T-cell (primary cell): ENCODE measurements at places on chromosomes 6 and 20. TPM values are rescaled to one million over a fixed set of nuclear protein-coding genes. Genes with fewer than 3 reads are reported as not detected.

GRCh38 chr6:150310539-150310938, 58.3 kb upstream of the IYD start:
- H3K4me1 ChIP-seq: no peaks in the 10 kb centered on the region
- no peaks in the 10 kb centered on the region for H3K36me3 ChIP-seq
- H3K27me3 ChIP-seq: no peaks in the 10 kb centered on the region
- no peak overlapping the region for H3K4me3 ChIP-seq
- no peak for DNase-seq

GRCh38 chr6:114419175-114419574, 76.4 kb upstream of the HS3ST5 start:
- DNase-seq: no peak
- no peaks in the 10 kb centered on the region for H3K4me1 ChIP-seq
- H3K36me3 ChIP-seq: no peaks in the 10 kb centered on the region
- H3K27ac ChIP-seq: no peak overlapping the region

- H3K27me3 ChIP-seq: no peaks in the 10 kb centered on the region
- peaks cover 2% of the 10 kb centered on the region for H3K4me1 ChIP-seq
- H3K36me3 ChIP-seq: peaks cover 7% of the 10 kb centered on the region
- no peak for DNase-seq
- H3K4me3 ChIP-seq: no peak overlapping the region
Observed at GRCh38 chr6:127300411-127300810, 33.7 kb downstream of the RNF146 start.

DNA sequence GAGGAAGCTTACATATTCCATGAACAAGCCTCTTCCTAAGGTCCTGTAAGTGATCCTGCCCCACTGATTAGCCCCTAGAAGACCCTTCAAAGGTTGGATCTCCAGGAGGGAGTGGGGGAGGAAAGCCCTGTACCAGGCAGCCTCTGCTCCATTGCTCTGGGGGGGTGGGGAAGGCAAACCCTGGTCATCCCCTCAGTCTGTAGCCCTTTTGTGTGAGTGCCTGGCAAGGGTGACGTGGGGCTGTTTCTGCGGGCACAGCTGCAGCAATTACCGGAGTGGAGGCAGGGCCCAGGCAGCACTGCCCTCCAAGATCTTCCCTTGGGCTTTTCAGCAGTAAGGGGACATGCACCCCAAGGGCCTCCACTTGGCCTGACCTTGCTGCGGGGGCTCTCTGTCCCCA, at the start of gene MOG:
MOG (plus strand) TSS at position 295 of the 400 bp plus-strand sequence. CDS start 118 bp downstream, outside the sequence.
- H3K4me3 ChIP-seq: no peak within 1 kb of the TSS
- peaks cover 35% of the 10 kb centered on the region for H3K27me3 ChIP-seq
- no peaks in the 10 kb centered on the region for H3K4me1 ChIP-seq
- H3K27ac ChIP-seq: no peak within 1 kb of the TSS
- H3K36me3 ChIP-seq: no peaks in the 10 kb centered on the region

GRCh38 chr6:5562277-5562676, 301.0 kb downstream of the FARS2 start:
- no peaks in the 10 kb centered on the region for H3K4me1 ChIP-seq
- H3K36me3 ChIP-seq: no peaks in the 10 kb centered on the region
- DNase-seq: no peak

DNA sequence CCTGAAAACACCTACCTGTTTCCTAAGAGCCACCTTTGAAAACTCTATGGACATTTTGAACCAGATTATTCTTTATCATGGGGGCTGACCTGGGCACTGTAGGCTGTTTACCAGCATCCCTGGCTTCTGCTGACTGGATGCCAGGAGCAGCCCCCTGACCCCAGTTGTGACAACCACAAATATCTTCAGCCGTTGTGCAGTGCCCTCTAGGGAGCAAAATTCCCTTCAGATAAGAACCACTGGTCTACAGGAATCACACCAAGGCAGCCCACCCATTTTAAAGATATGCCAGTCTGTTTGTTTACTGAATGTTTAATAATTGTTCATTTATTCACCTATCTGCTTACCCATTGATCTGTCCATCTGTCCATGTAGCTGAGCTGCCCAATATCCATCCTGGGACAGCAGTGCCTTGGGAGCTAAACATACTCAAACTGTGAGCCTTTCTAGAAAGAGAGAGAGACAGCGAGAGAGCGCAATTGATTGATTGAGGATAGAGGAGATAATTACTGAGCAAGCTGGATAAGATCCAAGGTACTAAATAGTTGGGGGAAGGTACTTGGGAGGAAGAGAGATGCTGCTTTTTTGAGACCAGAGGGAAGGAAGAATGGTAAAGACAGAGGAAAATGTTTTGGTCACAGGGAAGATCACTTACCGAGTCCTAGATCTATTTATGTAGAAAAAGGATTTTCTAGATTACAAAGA, 276.8 kb downstream of the NRN1 start:
- no peaks in the 10 kb centered on the region for H3K36me3 ChIP-seq
- no peak overlapping the region for H3K27ac ChIP-seq
- H3K27me3 ChIP-seq: no peaks in the 10 kb centered on the region
- DNase-seq: no peak

Gene PRR18
- not detected for total RNA-seq

Gene ETV7
- 0.44 TPM for total RNA-seq
